NCI-H1417 treated with DMSO at 0.1 percent for 48 hours (cell line): ENCODE measurements at places on chromosomes 11 and 22.

DNA sequence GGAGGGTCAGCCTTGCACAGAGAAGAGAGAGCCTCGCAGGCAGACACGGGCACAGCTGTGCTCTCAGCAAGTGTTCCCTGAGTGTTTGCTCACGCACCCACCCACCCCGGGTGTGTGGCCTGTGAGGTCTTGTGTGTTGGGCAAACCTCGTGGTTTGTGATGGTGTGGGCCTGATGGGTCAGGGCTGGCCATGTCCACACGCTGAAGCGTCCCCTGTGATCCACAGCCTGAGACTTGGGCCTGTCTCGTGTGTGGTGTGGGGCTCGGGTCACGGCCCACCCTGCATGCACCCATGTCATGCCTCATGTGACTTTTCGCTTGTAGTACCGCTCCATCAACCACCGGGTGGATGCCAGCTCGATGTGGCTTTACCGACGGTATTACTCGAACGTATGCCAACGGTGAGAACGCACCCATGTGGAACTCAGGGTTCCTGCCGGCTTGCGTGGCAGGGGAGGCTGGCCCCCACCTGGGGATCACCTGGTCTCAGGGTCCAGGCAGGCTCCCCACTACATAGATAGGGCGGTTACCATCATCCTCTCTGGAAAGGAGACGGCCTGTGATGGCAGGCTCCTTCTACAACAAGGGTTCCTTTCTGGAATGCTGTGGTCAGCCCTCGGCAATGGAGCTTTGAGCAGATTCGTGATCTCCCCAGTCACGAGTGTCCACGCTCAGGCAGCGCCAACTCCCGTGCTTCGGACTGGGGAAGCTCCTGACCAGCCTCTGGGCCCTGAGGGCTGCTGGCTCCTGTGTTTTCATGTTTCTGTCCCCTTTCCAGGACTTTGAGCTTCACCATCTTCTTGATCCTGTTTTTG lies 5.9 kb downstream of the TPCN2 start:
- no peak for DNase-seq

GRCh38 chr11:84714316-84714780 lies 912.8 kb downstream of the DLG2 start:
- DNase-seq, result no peak

DNA sequence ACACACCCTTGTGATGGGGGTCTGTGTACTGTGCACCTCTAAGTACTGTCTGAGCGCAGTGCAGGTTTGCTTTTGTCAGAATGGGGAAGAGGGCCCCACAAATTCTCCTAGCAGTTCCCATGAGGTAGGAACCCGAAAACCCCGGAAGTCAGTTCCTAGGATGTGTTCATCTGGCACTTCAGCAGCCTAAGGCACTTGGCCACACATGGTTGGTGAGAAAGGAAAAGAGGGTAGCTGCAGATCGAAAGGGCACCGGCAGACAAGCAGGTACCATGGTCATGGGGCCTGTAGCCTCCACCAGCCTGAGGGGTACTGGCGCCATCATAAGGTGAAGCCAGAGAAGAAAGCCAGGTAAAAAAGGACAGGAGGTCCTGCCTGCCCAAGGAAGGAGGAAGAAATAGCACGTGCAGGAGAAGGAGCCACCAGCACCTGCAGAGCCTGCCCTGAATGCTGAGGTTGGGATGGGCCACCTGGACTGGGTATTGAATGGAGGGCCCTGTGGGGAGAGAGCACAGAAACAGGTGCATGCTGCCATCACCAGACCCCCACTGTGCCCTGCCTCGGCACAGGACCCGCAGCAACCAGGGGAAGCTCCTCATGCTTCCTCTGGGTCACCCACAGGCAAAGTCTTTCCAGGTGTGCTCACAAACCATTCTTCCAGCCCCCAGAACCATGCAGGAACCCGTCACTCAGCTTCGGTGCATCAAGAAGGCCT lies 8.1 kb upstream of the CASTOR1 start:
- DNase-seq, result no peak

- no peak for DNase-seq
These were observed 17.1 kb upstream of the EFCAB6 start for GRCh38 chr22:43828998-43829782.

- no peak for DNase-seq
These were observed 80.3 kb downstream of the ALX4 start for GRCh38 chr11:44229624-44230023.

GRCh38 chr11:126366064-126366822 lies 10.8 kb downstream of the ST3GAL4 start:
- no peak for DNase-seq

DNA sequence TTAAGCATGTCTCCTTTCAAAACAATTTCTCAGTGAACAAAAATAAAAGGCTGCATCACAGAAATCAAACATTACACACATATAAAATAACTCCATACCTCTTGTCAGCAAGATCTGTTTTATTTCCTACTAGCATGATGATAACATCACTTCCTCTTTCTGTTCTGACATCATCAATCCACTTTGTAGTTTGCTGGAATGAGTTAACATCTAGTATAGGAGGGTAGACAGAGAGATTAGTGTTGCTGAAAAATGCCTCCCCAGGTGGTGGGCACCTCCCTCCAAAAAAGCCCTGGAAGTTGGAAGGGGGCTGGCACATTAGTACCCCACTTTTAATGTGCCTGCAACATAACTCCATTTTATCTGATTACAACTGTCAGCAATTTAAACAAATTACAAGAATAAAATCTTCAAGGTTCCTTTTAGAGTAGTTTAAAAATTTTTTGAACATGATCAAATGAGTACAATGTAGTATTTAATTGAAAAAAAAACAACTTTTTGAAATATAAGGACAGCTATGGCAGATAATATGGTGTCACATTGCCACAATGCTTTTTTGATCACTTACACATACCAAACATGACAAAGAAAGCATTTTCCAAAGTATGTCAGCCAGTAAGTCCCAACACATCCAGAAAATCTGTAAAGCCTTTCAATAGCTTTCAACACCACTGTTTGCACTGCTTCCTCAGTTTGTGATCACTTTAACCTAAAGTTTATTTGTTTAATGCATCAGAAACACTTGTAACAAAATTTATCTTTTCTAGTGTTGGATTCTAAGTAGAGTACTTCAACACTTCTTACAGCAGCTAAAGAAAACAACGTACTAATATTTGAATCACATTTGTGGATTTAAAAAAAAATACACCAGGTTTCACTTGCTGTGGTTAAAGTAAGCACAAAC lies 44.5 kb downstream of the RAB6A start:
- no peak for DNase-seq

GRCh38 chr11:108916935-108917334 lies 252.1 kb downstream of the DDX10 start:
- no peak for DNase-seq

DNA sequence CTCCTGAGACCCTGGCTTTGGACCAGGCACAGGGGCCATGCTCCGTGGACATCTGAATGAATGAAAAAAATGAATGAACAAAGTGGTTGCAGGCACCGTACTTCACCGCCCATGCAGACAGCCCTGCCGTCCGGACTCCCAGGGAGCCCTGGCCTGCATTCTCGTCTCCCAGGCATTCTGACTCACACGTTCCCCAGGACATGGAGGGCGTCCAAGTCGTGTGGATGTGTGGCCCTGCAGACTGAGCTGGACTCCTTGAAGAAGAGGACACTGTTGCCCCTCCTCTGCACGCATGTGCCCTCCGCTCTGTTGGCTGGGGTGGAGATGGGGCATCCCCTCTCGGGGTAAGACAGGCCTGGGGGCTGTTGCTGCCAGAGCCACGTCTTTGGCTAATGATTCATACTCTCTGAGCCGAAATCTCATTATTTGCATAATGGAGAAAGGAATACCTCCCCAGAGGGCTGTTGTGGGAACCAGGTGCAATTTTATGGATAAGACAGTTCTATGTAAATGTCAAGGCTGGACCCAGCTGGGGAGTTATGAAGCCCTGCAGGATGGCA lies 49.7 kb downstream of the RTL6 start:
- DNase-seq, result no peak

- peak; percentile 53 for DNase-seq
These were observed 3.0 kb downstream of the JAM3 start for GRCh38 chr11:134071766-134072402.

DNA sequence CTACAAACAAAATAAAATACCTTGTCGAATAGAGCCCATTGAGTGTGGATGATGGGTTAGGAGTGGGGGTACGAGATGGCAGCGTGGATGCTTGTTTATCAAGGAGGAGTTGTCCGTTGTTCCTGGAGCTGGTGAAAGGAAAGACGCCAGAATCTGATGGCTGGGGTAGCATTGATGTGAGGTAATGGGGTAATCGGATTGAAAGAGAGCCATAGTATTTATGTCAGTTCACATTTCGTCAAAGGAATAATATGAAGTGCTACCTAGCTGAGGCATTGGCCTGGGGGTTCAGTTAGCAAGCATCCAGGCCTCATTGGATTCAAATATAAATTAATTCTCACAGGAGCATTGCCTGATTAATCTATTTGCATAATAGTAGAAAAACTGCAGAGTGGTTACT lies 16.9 kb upstream of the DBX1 start:
- DNase-seq, result no peak

- DNase-seq, result no peak
These were observed 500.7 kb downstream of the LRRC4C start for GRCh38 chr11:40958707-40959106.

- DNase-seq, result no peak
These were observed 2.9 kb downstream of the IL18 start for GRCh38 chr11:112161012-112161411.

- no peak for DNase-seq
These were observed 28.8 kb downstream of the WNT7B start for GRCh38 chr22:45948081-45948648.

DNA sequence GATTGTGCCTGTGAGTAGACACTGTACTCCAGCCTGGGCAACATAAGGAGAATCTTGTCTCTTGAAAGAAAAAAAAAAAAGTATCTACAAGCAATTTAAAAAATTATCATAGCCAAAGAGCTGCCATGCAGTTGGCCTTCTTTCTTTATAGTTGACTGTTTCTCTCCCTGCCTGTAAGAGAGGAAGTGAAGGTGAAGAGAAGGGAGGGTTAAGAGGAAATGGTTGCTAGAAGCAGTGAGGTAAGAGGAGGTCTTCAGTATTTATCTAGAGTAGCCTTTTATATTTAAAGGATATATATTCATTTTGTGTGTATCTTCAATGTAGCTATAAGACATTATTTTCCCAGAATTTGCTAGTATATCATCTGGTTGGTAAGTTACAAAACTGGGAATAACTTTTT lies 217.9 kb downstream of the TMEM135 start:
- no peak for DNase-seq

DNA sequence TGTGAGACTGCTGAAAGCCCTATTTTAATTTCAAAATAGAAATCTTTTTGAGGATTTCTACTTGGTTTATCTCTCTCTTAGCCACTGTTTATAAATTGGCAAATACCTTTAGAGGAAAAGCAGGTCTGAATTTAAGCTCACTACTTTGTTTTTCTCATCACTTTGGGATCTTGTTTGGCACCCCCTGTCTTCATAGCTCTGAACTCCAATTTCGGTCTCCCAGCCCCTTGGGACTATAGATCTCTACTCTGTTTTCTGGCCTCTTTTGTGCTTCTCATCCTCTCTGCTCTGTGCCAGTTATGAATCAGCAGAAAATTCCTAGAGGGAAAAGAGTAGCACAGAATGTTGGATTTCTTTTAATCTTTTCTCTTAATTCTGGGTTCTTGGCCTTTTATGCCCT lies 118.3 kb downstream of the CYP2R1 start:
- DNase-seq, result no peak

- no peak for DNase-seq
These were observed 21.2 kb downstream of the BMAL1 start for GRCh38 chr11:13298765-13299164.

GRCh38 chr11:121004206-121004840 lies 19.6 kb upstream of the TBCEL start:
- no peak for DNase-seq

DNA sequence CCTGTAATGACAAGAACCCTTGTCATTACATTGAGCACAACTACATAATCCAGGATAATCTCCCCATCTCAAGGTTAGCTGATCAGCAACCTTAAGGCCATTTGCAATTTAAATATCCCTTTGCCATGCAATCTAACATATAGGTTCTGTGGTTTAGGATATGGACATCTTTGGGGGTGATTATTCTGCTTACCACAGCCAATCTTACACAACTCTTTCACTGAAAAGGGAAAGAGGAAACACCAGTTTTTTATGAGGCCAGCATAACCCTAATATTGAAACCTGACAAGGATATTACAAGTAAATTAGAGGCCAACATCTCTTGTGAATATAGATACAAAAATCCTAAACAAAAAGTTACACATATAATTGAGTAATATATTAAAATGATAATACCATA lies 78.5 kb downstream of the CYP2R1 start:
- no peak for DNase-seq

DNA sequence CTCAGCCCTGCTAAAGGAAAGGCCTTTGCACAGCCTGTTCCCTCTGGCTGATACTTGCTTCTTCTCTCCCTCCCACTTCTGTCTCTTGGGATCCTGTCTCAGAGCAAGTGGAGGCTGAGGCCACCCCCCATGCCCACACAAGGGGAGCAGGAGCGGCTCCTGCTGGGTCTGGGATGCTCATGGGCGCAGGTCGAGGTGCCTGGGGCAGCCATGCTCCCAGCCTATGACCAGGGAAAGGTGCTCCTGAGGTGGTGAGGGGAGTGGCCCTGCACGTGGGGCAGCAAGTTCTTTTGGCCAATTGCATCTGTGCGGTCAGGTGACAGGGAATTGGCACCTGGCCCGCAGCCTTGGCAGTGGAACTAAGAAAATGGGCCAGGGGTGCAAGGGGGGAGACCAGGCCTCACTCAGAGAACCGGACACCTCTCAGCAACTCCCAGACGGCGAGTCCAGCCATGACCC lies 1.5 kb downstream of the MAPK11 start:
- no peak for DNase-seq

GRCh38 chr11:33982661-33983060 lies 68.9 kb upstream of the CAPRIN1 start:
- DNase-seq, result no peak

- DNase-seq, result no peak
These were observed 831.6 kb downstream of the KCNA4 start for GRCh38 chr11:29184939-29185890.

DNA sequence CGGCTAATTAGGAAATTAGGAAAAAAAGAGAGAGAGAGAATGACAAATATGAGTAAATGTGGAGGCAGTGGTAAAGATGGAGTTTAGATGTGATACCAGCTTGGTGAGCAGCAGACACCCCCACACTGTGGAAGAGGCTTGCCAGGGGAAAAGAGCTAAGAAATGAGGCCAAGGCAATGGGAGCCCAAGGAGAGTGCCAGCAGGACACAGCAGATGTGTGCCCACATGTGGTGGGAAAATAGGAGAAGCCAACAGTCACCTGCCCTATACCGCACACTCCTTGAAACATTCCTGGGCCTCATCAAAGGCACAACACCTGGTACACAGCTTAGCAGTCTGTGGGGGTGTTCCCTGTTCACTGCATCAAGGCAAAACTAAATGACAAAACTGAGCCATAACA lies 104.9 kb downstream of the FAM76B start:
- DNase-seq, result no peak

DNA sequence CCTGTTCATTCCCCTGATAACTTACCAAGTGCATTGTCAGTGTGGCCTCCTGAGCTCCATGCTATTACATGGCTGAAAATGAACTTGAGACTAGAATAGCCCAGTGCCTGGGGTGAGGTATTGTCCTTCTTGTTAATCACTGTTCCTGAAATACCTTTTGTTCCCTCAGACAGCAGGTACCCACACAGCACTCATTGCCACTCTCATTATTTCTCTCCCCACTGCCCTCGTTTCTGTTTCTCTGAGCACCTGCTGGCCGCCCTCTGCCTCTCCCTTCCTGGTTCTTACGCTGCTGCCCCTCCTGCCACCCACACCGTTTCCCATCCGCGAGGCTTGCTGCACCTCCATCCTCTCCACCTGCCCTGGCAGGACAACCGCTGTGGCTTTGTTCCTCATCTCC lies 36.9 kb upstream of the RAB1B start:
- DNase-seq, result peak; percentile 91

- no peak for DNase-seq
These were observed 19.7 kb upstream of the CTTN start for GRCh38 chr11:70378506-70379134.
